ENCODE measurements at places on chromosomes 4 and X.

GRCh38 chrX:120269373-120270035 lies 18.9 kb downstream of the ZBTB33 start:
- DNase-seq: no peak

- DNase-seq: no peak
These were observed 13.0 kb downstream of the RAP2C start for GRCh38 chrX:132206259-132206658.

DNA sequence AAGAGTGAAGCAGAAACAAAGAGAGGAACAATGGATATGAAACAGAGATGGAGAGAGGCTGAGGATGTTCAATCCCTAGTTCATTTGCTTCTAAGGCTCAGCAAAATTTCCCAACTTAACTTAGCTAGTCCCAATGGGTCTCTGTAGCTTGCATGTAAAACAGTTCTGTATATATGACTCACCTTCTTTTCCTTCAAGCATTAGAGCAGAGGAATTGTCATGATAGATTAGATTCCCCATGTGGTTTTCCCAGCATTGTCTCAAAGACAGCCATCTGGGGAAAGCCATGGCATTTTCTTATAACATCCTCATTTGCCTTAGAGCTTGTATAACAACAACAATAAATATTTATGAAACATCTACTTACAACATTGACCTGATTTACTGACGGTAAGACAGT lies 93.9 kb upstream of the GATB start:
- DNase-seq: no peak

DNA sequence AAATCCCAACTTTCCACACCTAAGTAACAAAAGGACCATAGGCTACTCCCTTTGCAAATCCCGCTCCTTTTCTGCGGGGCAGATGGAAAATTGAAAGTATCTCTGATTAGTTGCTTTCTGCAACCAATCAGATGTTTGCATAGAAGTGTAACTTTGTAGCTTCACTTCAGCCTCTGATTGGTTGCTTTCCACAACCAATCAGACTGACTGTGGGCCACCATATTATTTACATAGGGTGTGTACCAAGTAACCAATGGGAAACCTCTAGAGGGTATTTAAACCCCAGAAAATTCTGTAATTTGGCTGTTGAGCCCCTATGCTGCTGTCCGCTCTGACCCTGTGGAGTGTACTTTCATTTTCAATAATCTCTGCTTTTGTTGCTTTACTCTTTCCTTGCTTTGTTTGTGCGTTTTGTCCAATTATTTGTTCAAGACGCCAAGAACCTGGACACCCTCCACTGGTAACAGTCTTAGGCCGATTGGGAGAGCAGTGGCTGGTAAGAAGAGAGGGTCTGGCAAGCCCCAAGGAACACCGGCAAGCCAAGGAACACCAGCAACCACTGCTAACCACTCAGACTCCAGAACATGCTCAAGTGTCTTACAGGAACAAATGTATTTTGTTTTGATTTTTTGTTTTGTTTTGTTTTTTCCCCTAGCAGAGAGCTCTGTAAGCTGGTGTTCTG lies 125.5 kb upstream of the MAP3K15 start:
- DNase-seq: no peak

DNA sequence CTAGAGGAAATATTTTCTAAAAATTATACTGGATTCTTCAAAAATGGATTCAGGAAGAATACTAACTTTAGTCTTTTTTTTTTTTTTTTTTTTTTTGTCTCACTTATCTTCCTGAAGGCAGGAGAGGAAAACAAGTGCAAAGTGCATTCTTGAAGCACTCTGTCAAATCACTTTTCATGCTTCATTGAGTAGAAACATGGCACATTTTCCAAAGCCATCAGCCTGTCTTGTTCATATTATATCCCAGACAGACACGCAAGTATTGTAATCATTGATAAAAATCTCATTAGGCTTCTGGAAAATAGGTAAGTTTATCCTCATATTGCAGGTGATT lies 1.2 kb downstream of the BBS12 start:
- no peak for DNase-seq

- DNase-seq: no peak
These were observed 72.2 kb downstream of the COMMD8 start for GRCh38 chr4:47391256-47391655.

DNA sequence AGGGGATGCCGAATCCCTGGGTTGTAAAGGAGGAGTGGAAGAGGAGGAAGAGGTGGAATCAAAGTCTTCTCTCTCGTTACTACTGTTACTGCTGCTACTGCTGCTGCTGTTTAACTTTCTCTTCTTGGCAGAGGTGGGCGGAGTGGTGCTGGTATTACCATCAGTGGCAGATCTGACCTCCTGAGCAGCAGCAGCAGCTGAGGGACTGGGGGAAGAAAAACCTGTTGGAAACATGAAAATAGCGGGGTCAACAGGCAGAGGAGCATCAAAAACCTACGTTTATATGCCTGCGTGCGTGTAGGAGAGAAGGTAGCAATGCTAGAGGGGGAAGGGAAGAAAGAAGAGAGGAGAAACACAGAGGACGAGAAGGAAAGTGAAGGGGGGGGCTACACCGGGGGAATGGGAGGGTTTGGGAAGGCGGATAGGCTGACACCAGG lies 339 bp downstream of the CUL4B start:
- DNase-seq: peak; percentile 48

- DNase-seq: no peak
These were observed 359.9 kb downstream of the UNC5C start for GRCh38 chr4:95188701-95189370.

DNA sequence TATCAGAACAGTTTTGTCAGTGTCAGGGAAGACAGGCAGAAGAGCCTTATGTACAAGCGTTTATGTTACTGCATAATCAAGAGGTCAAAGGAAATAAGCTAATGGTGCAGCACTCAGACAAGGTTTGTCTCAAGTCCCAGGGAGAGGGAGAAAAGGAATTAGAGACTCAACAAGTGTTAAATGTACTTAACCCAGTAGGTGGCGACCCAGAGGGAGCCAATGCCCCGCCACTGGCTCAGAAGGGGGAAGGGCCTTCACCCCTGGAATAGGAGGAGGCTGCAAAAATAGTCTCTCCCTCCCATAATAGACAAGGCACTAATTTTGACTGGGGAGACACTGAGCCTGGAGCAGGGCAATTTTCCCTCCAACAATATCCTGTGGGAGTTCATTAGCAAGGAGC lies 14.1 kb upstream of the PAPSS1 start:
- peak; percentile 20 for DNase-seq

- DNase-seq: no peak
These were observed 298.1 kb downstream of the ANKRD50 start for GRCh38 chr4:124414276-124415040.

- DNase-seq: no peak
These were observed 8.6 kb upstream of the KIAA0232 start for GRCh38 chr4:6773616-6774540.

- no peak for DNase-seq
These were observed 73.5 kb downstream of the PPP1R2C start for GRCh38 chrX:42704454-42704853.

- no peak for DNase-seq
These were observed 7.8 kb upstream of the PPARGC1A start for GRCh38 chr4:23897564-23898109.

GRCh38 chr4:1768367-1769034 lies 24.6 kb upstream of the FGFR3 start:
- no peak for DNase-seq

- DNase-seq: no peak
These were observed 192.3 kb downstream of the AASDH start for GRCh38 chr4:56195025-56195424.

GRCh38 chr4:32334759-32335158 lies 1614.6 kb downstream of the PCDH7 start:
- DNase-seq: no peak

GRCh38 chr4:120317713-120318112 lies 251.1 kb upstream of the MAD2L1 start:
- DNase-seq: no peak

GRCh38 chr4:176988226-176988625 lies 195.5 kb upstream of the VEGFC start:
- no peak for DNase-seq

- DNase-seq: no peak
These were observed 64.1 kb downstream of the ZNF81 start for GRCh38 chrX:47900833-47901232.

DNA sequence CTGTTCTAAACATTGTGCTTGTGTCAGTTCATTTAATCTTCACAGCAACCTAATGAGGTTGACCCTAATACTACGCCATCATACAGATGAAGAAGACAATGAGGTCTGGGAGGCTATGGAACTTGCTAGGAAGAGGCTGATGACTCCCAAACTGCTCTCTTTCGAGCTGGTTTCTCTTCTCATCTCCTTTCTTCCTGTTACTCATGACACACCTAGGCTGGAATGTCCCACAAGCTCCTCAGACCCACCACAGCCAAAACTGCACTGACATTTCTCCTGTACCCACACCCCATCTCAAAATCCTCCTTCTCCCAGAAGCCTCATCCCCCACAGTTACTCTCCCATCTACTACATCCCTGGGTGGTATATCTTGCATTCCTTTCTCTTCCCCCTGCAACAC lies 27.4 kb upstream of the PJA1 start:
- DNase-seq: no peak

- peak; percentile 55 for DNase-seq
These were observed at the start of gene SYNPO2 for GRCh38 chr4:118888666-118889311. Gene SYNPO2, plus strand, starts transcription at chr4:118888854. Its CDS starts 183 bp downstream, at chr4:118889037.

DNA sequence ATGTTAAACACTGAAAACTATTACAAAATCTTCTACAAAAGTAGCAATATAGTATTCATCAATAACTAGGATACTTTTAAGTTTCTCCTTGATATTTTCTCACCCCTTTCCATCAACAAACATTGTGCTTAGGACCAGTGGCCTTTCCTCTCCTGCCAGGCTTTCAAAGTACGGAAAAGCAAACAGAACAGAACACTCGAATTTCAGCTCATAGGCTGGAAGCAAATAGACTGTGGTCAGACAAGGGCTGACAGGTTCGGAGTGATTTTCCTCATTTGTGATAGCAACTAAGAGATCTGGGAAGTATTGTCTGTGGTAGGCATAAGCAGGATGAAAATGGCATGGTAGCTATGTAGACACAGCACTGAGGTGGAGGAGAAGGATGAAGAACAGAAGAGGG lies 68.6 kb upstream of the SORBS2 start:
- no peak for DNase-seq

DNA sequence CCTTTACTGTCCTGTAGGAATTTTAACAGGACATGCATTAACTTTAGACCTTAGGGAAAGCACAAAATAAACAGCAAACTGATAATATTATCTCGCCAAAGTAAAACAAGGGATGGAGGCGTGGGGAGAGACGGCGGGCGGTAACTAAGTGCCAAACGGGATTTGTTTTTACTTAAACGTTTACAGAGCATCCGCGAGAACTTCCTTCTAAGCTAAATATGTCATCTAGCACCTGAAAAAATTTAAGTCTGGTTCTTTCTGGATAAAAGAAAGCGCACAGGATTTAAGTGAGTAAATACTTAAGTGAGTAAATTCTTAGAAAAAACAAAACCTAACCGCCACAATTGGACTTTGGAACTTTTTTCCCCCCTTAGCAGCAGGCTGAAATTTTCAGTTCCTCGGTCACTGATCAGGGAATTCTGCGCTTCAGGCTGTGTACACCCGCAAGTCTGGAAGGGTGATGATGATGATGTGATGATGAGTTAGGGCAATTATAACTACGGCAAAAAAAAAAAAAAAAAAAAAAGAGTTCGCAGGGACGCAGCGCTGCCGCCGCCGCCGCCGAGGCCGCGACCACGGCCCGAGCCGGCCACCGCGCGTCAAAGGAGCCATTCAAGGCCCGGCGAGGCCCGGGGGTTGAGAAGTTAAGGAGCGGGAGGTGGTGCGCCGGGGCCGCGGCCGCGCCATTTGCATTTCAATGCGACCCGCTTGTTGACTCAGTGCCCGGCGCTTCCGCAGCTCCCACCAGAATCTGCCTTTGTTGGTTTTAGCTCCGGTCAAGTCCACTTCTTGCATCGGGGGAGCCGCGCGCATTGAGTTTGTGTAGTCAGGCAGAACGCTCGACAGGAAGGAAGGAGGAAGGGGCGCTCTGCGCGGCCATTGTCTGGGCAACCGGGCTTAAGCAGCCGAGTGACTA lies 108.8 kb downstream of the SPRY1 start:
- peak; percentile 28 for DNase-seq

DNA sequence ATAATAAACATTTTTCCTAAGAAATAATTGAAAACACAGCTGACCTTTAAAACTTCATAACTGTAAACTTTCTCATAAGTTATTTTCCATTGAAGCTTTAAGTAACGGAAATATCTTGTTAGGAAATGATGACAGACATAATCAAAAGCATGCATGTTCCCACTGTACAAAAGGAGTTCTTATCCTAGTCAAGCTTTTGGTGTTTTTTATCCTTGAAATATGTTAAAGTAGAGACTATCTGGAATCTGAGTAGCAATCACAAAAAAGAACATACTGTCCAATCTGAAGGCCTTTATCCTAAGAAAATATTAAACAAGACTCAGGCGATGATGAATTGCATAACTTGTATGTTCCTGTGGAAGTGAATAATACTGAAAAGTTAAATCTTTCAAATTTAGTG lies 14.4 kb downstream of the GEMIN8 start:
- DNase-seq: no peak

DNA sequence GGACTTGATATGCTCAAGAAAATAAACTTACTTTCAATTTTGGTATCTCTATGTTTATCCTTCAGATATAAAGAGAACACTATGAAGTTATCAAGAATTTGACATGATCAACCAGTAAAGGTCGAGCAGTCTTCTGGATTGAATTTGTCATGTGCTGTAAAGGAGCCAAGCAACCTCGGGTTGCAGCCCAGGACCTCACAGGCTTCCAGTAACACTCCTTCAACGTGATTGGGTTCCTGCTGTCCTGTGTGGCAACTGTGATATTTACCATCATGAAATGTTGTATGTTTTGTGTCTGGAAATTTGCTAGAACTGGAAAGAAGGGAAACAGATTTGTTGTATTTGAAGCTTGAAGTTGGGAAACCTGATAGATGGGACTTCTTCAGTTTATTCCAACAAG lies 52.0 kb upstream of the UGT2B7 start:
- no peak for DNase-seq

- DNase-seq: no peak
These were observed 16.1 kb downstream of the NKX3-2 start for GRCh38 chr4:13527981-13528820.

DNA sequence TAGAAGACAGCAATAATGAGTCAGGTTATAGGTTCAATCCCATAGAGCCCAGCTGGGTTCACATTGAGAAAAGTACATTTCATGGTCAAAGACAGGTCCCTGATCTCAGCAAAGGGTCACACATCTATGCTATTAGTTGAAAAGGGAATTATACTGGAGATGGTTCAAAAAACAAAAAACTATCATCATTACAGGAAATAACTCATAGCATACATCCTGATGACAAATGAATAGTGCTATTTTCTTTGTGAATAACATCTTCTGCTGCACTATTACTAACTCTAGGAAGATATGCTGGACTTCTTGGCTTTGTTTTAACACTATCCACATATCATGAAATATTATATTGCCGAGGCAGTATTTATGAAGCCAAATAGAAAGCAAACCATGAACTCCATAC lies 202.5 kb upstream of the MAB21L2 start:
- no peak for DNase-seq

- DNase-seq: no peak
These were observed 191.9 kb downstream of the PPP1R2C start for GRCh38 chrX:42585842-42586621.

GRCh38 chrX:150690126-150690525 lies 3.1 kb upstream of the MTMR1 start:
- DNase-seq: peak; percentile 29

- no peak for DNase-seq
These were observed 462.6 kb downstream of the IL15 start for GRCh38 chr4:142098900-142099545.
